ENCODE measurements at places on chromosomes 7 and 10. TPM values are rescaled to one million over a fixed set of nuclear protein-coding genes. Genes with fewer than 3 reads are reported as not detected.

The BUB3 gene
- 12.2 TPM for total RNA-seq

The KLHDC10 gene
- 13.0 TPM for total RNA-seq

The AGR2 gene
- total RNA-seq, result not detected

DNA sequence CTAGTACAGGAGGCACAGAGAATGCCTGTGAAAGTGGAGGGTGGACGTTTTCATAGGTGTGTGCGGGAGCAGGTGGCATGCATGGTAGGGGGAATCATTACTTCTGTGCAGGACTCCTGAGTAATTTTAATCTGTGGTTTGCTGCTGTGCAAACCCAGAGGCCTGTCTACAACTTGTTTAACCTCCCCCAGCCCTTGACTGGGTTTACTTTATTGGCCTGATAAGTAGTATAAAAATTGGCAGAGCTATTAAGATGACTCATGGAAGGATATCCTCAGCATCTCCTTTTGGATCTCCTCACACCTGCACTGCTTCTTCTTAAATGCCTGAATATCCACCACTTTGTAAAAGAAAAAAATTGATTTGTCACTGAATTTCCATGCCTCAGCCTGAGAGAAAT, 104.8 kb downstream of the AUTS2 start:
- H3K36me3 ChIP-seq, result no peaks in the 10 kb centered on the region
- H3K27ac ChIP-seq, result no peak overlapping the region
- H3K27me3 ChIP-seq, result no peaks in the 10 kb centered on the region
- H3K4me1 ChIP-seq, result no peaks in the 10 kb centered on the region
- no peak for DNase-seq

DNA sequence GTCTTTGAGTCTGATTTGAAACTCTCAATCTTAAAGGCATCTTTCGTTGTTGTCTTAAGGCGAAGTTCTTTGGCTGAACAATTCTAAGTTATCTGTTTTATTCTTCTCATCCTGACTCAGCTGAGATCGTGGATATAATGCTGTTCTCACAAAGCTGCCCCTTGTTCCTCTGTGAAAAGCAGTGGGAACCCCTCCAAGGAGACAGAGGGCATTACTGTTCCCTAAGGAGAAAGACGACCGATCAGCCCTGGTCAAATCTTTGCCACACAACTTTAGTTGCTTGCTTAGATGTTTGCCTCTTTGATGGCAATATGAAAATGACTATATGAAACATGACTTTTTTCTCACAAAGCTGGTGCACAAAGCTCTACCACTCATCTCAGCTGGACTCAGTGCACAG, 1016.7 kb downstream of the REEP3 start:
- H3K4me1 ChIP-seq, result no peaks in the 10 kb centered on the region
- H3K36me3 ChIP-seq, result no peaks in the 10 kb centered on the region
- no peak for DNase-seq
- no peak overlapping the region for H3K27ac ChIP-seq

GRCh38 chr10:113350311-113351040, 202.4 kb upstream of the HABP2 start:
- no peak overlapping the region for H3K27ac ChIP-seq
- H3K27me3 ChIP-seq, result no peaks in the 10 kb centered on the region

DNA sequence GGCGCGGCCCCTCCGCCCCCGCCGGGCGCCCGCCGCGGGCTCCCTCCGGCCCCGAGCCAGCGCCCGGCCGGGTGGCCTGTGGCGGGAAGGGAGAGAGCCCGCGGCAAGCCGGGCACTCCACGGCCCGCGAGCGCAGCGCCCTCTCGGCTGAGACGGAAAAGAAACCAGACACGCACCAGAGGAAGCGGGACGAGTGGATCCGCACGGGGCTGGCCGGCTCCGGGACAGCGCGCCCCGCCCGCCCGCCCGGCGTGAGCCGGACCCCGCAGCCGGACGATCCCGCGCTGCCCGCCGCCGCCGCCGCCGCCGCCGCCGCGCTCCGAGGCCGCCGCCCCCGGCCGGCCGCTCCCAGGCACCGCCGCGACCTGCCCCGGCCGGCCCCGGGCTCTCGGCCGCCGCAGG, 300 bp downstream of the ARHGAP21 start:
- peak overlapping the region; percentile 97 for H3K27ac ChIP-seq
- peak overlapping the region; percentile 83 for H3K4me3 ChIP-seq
- no peaks in the 10 kb centered on the region for H3K27me3 ChIP-seq

- H3K4me3 ChIP-seq, result no peak overlapping the region
- no peaks in the 10 kb centered on the region for H3K27me3 ChIP-seq
- H3K4me1 ChIP-seq, result no peaks in the 10 kb centered on the region
- peaks cover 29% of the 10 kb centered on the region for H3K36me3 ChIP-seq
- no peak overlapping the region for H3K27ac ChIP-seq
Measured at GRCh38 chr7:55140221-55140940, 121.6 kb downstream of the EGFR start.

DNA sequence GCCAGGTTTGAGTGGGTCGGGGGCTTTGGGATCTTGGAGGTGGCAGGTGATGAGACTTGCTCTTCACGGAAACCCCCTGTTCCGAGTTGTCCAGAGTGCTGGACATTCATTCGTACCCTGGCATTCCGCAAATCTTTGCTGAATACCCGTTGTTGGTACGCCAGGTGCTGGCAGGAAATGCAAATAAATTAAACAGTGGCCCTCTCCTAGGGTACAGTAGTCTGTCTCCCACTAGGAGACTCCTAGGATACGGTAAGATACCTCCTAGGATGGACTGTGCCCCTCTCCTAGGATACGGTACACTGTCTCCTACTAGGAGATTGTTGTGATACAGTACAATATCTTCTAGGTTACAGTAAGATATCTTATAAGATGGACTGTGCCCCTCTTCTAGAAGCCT, 544 bp downstream of the SEC23IP start:
- H3K27ac ChIP-seq, result peak overlapping the region; percentile 90
- peaks cover 23% of the 10 kb centered on the region for H3K4me1 ChIP-seq
- no peak for DNase-seq
- peak overlapping the region; percentile 94 for H3K4me3 ChIP-seq
- H3K27me3 ChIP-seq, result no peaks in the 10 kb centered on the region
- no peaks in the 10 kb centered on the region for H3K36me3 ChIP-seq

- H3K27me3 ChIP-seq, result no peaks in the 10 kb centered on the region
- no peaks in the 10 kb centered on the region for H3K36me3 ChIP-seq
- H3K4me1 ChIP-seq, result peaks cover 9% of the 10 kb centered on the region
- no peak overlapping the region for H3K4me3 ChIP-seq
- DNase-seq, result no peak
Measured at GRCh38 chr7:3239291-3239691, 61.8 kb upstream of the SDK1 start.

DNA sequence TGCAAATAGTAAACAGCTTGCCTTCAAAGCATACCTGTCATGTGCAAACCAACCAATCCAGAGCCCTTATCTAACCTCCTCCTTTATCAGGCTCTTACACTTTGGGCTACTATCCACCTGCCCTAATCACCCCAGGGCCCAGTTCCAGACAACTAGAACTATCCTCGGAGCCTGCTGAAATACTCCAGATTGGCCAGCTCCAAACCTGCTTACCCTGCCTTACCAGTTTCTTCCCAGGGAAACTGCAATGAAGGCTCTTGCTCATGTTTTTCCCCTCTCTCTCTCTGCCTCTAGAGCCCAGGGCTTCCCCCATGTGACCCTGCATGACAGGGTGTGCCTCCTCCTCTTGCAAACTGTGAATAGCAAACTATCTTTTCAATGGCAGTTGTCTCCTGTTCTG, 81.4 kb upstream of the CAPZA2 start:
- no peak overlapping the region for H3K27ac ChIP-seq
- no peak for DNase-seq
- no peaks in the 10 kb centered on the region for H3K4me1 ChIP-seq
- no peaks in the 10 kb centered on the region for H3K36me3 ChIP-seq
- no peak overlapping the region for H3K4me3 ChIP-seq

- no peak overlapping the region for H3K27ac ChIP-seq
- DNase-seq, result no peak
- no peaks in the 10 kb centered on the region for H3K36me3 ChIP-seq
- H3K4me1 ChIP-seq, result no peaks in the 10 kb centered on the region
- H3K27me3 ChIP-seq, result no peaks in the 10 kb centered on the region
Measured at GRCh38 chr7:120774481-120774880, 83.5 kb downstream of the TSPAN12 start.

DNA sequence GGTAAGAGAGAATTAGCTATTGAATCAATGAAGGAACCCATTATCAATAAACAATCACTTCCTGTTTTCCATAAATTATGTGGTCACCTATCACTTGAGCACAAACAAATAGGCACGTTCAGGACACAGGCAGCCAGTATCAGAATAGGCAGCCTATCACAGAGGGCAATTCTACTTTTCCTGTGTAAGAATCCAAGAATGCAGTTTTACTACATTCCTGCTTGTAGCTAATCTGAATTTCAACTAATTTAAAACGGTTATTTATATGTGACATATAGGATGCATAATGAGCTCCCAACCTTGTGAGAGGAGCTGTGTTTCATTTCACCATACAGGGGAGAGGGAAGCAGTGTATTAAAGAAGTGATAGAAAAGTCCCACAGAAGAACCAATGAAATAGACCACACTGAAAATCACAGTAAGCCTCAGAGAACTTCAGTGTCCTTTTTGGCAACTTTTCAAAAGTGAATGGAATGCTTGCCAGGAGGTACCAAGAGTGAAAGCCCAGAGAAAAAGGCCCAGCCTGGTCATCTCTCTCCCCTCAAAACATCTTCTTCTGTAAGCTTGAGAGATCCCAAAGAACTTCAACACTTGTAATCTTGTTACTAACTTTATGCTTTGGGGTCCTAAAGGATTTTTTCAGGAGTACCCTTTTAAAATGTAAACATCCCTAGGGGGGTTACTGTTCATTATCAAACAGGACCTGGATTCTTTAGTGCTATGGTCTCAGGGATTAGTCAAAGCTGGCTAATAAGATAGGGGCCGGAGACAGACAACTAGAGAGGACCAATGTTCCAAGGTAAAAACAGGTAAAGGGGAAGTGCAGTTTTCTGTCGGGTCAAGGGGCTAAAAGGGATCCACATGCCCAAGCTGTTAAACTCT, 1.3 kb downstream of the IMMP2L start:
- H3K36me3 ChIP-seq, result peaks cover 8% of the 10 kb centered on the region
- no peaks in the 10 kb centered on the region for H3K27me3 ChIP-seq
- peak overlapping the region; percentile 78 for H3K27ac ChIP-seq
- no peak for DNase-seq

- H3K4me3 ChIP-seq, result no peak overlapping the region
- no peaks in the 10 kb centered on the region for H3K36me3 ChIP-seq
- no peaks in the 10 kb centered on the region for H3K4me1 ChIP-seq
- H3K27me3 ChIP-seq, result no peaks in the 10 kb centered on the region
- DNase-seq, result no peak
- H3K27ac ChIP-seq, result no peak overlapping the region
Measured at GRCh38 chr7:78530351-78530750, 731.8 kb downstream of the PHTF2 start.

DNA sequence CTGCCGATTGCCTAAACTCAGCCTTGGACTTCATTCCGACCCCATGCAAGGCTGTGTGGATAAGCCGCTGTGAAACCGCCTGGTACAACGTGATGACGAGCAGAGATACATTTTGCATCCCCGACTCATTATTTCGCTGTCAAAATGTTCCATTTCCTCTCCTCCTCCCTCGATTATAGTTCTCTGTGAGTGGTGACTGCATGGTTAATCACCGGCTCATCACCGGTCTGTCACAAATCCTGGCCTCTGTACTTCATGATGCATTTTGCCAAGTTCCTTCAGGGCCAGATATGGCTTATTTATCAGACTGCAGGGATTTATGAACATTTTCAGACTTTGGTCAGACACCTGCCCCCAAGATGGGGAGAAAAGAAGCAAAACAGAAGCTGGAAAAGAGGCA, 461.6 kb upstream of the DPP6 start:
- no peaks in the 10 kb centered on the region for H3K27me3 ChIP-seq
- no peak overlapping the region for H3K27ac ChIP-seq
- no peak overlapping the region for H3K4me3 ChIP-seq

DNA sequence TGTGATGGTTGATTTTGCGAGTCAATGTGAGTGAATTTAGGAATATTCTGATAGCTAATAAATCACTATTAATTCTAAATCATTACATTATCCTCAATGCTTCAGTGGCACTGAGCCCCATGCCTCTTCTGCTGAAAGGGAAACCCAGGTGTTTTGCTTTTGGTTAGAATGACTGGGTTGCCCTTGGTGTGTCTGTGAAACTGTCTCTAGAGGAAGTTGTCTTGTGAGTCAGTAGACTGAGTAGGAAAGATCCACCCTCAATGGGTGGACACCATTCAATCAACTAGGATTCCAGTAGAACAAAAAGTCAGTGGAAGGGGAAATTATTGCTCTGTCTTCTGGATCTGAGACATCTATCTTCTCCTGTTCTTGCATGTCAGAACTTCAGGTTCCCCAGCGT, 472.4 kb downstream of the ANKRD7 start:
- no peaks in the 10 kb centered on the region for H3K27me3 ChIP-seq
- H3K27ac ChIP-seq, result no peak overlapping the region
- no peak for DNase-seq
- H3K4me1 ChIP-seq, result no peaks in the 10 kb centered on the region
- no peaks in the 10 kb centered on the region for H3K36me3 ChIP-seq
- no peak overlapping the region for H3K4me3 ChIP-seq

All from ascending aorta (tissue), 2 donors.